NCI-H524 (cell line): ENCODE measurements at places on chromosomes 1 and 21.

- no peak for DNase-seq
Observed at GRCh38 chr1:161863549-161863948, 97.4 kb downstream of the ATF6 start.

DNA sequence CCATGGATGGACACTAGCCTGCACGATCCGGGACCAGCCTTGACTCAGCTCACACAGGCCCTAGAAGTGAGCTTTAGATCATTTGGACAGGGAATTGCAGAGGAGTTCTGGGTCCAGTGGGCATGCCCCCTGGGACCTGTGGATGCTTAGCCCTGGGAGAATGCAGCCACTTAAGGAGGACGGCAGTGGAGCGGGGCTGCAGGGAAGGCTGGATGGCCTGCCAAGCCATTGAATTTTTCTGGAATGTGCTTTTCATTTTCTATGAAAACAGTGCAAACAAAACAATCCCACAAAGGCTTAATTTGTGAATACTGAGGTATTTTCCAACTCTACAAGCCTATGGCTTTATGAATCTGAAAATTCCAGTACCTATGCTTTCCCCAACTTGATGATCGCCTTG, 80.4 kb upstream of the GCLM start:
- DNase-seq = no peak

DNA sequence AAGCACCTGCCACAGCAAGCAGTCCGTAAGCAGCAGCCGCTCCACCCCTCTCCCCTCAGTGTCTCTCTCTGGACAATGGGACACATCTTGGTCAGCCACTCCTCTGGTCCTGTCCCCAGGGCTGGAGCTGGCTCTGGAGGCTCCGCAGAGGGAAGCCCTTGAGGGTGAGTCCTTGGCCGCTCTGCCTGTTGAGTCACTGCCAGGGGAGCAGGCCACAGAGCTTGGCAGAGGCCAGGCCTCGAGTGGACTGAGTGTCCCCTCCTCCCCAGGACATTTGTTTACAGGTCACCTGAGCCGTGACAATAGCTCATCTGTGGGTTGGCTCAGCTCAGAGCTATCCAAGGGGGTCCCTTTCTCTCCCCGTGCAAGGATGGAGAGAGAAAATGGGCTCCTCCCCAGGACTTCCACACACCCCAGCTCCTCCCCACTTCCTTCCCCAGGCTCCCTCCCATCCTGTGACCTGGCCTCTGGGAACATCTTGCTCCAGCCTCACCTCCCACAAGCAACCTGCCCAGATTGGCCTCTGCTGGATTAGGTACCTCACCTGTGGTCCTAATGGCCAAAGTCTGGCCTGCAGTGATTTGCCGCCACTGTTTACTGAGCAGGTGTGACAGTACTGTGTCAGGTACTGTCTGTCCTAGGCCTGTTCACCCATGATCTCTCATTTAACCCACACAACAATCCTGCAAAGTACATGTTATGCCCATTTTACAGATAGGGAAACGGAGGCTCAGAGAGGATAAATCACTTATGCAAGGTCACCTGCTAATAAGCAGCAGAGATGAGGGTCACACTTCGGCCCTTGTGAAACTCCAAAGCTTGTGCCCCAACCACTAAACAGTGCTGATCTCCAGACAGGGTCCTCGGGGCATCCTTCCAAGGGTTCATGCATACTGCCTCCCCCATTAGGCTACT, 4.8 kb downstream of the FAM131C start:
- no peak for DNase-seq

DNA sequence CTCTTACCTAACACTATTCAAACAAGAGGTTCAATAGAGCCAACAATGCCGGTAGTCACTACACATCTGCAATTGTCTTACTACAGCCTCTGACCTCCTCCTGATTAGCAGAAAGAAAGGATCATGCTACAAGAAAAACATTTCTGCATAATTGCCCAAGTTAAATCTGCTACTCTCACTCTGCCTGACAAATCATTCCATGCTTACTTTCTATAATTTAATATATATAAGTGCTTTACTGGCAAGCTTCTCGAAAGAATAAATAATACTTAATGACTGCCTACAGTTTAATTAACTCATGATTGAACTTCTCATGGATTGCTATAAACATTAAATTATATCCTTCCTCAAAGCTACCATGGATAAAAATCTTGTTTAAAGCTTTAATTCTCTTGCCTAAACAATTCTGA, 156.0 kb downstream of the SLC45A1 start:
- DNase-seq = no peak

DNA sequence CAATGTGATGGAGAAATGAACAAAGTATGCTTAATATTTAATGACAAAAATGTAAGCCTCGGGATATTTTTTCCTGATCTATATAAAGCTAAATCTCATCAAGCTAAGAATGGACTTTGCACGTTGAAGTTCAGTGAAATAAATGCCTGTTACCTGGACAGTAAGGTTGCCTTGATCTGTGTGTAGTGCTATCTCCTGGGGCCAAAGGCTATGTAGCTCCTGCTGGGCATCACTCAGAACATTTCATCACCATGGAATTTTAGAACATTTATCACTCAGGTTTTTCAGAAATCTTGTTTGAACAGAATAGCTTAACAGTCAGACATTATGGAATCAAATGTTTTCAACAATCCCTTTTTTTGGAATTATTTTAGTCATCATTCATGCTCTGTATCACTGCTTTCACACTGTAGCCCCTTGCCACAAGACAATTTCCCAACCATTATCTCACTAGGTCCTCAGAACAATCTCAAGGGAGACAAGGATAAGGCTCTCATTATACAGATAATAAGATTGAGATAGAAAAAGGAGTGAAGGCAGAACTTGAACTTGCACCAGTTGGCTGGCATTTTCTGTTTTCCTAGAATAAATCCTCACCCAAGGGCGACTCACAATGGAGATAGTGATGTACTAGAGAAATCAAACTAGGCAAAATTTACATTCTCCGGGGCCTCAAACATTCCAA, 3.7 kb downstream of the OR10J1 start:
- DNase-seq = no peak

- no peak for DNase-seq
Observed at GRCh38 chr1:89546934-89547562, 22.4 kb downstream of the LRRC8B start.

GRCh38 chr1:89269277-89269676, 3.4 kb downstream of the GBP5 start:
- DNase-seq = no peak

GRCh38 chr1:208171616-208172422, 72.4 kb downstream of the PLXNA2 start:
- DNase-seq = no peak

DNA sequence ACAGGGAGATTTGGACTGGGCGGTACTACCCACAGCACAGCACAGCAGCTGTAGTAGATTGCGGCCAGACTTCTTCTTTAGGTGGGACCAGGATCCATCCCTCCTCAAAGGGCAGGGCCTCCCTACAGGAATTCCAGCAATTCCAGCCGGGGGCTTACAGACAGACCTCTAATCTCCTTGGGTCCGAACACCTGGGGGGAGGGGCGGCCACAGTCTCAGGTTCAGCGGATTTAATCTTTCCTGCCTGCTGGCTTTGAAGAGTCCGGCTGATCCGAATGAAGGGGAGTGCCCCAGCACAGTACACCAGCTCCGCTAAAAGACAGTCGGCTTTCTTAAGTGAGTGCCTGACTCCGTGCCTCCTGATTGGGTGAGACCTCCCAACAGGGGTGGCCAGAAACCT, 1708.5 kb downstream of the BRINP3 start:
- no peak for DNase-seq

DNA sequence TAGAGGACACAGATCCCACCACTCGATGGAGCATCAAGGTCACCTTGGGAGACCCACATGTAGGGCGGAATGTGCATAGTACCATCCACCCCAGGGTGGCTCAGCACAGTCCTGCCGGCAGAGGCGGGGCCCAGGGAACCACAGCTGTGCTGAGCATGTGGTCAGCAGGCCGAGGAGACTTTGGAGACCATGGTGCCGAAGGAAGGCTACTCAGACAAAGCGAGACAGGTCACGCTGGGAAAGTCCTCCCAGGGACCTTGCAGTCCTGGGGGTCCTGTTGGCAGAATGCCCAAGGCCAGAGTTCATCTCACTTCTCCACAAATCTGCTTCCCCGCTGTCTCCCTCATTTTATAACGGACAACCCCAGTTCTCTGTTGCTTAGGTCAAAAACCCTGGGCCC, 22.5 kb downstream of the WNT3A start:
- DNase-seq = no peak

DNA sequence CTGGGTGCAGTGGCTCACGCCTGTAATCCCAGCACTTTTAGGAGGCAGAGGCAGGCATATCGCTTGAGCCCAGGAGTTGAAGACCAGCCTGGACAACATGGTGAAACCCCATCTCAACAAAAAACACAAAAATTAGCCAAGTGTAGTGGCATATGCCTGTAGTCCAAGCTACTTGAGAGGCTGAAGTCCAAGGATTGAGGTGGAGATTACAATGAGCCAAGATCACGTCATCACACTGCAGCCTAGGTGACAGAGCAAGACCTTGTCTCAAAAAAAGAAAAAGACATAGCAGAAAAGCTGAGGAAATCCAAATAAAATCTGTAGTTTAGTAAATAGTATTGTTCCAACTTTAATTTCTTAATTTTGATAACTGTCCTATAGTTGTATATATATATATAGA, 11.5 kb upstream of the ASH1L start:
- no peak for DNase-seq
